NCI-H1930 (cell line): ENCODE measurements at places on chromosomes 5 and 9.

DNA sequence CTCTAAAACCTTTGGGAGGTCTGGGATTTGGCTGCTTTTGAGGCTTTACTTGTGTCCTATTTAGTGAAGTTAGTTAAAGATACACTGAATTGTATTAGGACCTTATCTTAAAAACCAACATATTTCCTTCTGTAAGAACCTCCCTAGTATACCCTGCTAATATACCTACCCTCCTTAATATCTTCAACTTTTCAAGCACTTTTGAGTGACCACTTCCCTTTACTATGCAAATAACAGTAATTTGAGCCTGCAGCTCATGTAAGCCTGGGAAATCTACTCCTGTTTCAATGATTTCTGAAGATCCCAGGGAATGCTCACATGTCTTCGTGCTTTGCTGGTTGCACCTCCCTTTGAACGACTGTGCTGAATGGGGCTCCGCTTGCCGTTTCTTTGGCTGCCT lies 358.5 kb downstream of the YTHDC2 start:
- no peak for DNase-seq

DNA sequence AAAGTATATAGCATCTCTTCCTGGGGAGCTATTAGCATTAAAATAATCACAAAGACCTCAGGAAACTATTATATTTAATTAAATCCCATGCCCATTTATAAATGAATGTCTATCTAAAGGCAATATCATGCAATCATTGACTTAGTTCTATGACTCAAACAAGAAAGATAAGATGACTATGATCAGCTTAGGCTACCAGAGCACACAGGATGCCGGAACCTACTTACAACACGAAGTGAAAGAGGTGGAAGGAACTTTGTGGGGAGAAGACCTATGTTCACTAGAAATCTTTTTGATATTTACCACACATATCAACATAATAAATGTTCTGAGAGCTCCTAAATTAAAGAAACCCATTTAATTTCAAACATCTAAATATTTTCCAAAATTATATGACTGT lies 344.2 kb upstream of the CYLC2 start:
- no peak for DNase-seq

DNA sequence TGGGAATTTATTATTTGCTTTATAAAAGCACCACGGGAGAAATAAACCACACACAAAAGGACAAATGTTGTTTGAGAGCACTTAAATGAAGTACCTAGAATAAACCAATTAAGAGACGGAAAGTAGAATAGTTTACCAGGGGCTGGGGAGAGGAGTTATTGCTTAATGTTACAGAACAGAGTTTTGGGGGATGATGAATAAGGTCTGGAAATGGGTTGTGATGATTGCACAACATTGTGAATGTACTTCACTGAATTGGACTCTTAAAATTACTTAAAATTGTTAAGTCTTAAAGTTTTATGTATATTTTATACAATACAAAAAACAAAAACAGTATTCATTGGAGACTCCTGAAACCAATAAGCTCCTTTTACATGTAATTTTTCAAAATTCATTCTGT lies 1.5 kb downstream of the ZBTB43 start:
- no peak for DNase-seq

- DNase-seq = no peak
Measured at GRCh38 chr5:68436686-68437520, 221.3 kb downstream of the PIK3R1 start.

DNA sequence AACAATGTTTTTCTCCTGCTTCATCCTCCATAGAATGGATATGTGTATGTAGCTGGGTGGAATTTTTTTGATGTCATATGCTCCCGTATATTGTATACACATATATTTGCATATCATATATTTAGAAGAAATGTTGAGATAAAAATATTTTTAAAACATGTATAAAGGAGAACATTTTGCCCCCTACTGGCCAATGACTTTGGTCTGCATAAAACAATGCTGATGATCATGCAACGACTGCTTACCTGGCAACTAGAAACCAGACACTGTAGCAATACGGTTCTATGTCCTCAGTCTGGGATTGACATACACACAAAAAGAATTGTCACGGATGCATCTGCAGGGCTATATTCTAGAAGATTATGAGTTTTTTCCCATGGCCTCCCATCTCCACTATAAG lies 503.6 kb downstream of the ELAVL2 start:
- no peak for DNase-seq
